ENCODE measurements at places on chromosomes 2 and 18. TPM values are rescaled to one million over a fixed set of nuclear protein-coding genes. Genes with fewer than 3 reads are reported as not detected.
A peak's percentile ranks its signal among the peaks of the same experiment; 100 is the strongest.

DNA sequence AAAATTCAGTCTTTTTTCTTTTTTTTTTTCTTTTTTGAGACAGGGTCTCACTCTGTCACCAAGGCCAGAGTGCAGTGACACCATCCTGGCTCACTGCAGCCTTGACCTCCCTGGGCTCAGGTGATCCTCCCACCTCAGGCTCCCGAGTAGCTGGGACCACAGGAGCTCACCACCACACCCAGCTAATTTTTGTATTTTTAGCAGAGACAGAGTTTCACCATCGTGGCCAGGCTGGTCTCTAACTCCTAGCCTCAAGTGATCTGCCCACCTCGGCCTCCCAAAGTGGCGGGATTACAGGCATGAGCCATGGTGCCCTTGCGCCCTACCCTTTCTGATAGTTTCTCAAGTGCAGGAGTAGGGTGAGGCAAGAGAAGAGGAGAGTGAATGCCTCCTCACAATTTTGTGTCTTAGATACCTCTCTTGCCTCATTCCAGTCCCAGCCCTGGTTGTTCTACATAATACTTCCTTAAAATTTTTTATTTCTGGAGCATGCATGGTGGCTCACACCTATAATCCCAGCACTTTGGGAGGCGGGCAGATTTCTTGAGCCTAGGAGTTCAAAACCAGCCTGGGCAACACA, 68.2 kb upstream of the CAB39 start:
- no peaks in the 10 kb centered on the region for H3K36me3 ChIP-seq
- no peak for DNase-seq
- H3K27me3 ChIP-seq = no peaks in the 10 kb centered on the region
- no peaks in the 10 kb centered on the region for H3K4me1 ChIP-seq
- no peak overlapping the region for H3K27ac ChIP-seq

The PLEKHH2 gene
- 35.3 TPM for total RNA-seq

DNA sequence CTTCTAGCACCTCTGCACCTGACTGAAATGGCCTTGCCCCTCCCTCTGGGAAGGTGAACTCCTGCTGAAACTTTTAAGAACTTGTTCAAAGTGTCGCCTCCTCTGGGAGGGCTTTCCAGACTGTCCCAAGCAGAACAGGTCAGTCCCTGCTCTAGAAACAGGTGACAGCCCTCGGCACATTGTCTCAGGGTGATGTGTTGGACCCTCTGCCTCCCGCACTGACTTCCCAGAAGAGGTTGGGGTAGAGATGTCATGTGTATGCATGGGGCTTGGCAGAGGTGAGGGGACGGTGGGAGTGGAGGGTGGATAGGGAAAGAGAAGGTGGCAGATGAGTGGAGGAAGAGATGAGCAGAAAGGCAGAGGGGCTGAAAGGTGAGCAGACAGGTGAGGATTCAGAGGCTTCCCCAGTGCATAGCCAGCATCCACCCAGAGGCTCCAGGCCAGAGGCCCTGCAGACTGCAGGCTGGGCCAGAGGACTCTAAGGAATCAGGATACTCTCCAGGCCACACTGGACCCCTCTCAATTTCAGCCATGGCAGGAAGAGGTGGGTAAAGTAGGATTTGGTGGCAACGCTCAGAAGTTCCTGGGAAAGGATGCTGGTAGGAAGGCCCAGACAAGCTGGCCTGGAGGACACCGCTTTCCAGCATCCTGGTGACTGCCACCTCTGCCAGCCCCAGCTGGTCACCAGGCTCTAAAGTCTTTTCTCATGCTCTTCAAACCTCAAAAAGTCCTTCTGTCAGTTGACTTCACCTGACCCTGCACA, 24.8 kb upstream of the TNS1 start:
- no peak overlapping the region for H3K27ac ChIP-seq
- no peaks in the 10 kb centered on the region for H3K27me3 ChIP-seq

DNA sequence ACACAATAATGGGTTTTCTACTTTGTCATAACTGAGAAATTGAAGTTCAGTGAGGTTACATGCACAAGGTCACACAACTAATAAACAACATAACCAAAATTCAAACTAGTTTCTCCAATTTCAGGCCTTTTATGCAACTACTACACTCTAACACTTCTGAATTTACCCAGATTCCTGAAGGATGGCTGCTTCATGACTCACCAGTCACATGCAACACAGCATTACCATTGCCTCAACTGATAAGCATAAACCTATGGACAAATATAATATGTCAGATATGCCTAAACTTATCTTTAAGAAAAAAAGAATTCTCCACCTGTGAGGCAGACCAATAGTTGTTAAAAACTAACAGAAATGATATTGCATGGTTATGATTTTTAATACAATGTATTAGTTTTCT, 586.5 kb upstream of the SLC8A1 start:
- no peak overlapping the region for H3K4me3 ChIP-seq
- H3K4me1 ChIP-seq = no peaks in the 10 kb centered on the region
- no peak for DNase-seq
- no peaks in the 10 kb centered on the region for H3K36me3 ChIP-seq
- no peak overlapping the region for H3K27ac ChIP-seq
- H3K27me3 ChIP-seq = no peaks in the 10 kb centered on the region

The SLC16A14 gene
- 0.68 TPM for total RNA-seq

DNA sequence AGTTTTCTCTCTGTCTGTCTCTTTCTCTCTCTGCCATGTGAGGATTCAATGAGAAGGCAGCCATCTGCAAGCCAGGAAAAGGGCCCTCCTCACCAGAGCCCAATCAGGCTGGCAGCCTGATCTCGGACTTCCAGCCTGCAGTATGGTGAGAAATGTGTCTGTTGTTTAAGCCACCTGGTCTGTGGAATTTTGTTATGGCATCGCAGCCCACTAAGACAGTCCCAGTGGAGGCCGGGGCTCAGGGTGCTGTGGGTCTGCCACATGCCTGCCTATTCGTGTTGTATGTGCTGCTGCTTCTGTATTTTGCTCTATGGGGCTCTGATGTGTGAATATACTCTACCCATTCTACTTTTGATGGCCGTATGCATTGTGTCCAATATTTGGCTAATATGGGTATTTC, 139.0 kb upstream of the HS6ST1 start:
- no peak overlapping the region for H3K4me3 ChIP-seq
- no peak overlapping the region for H3K27ac ChIP-seq
- H3K36me3 ChIP-seq = no peaks in the 10 kb centered on the region

The CXCR1 gene
- total RNA-seq = not detected

- H3K4me3 ChIP-seq = no peak overlapping the region
- H3K27ac ChIP-seq = no peak overlapping the region
- DNase-seq = no peak
- no peaks in the 10 kb centered on the region for H3K36me3 ChIP-seq
- H3K4me1 ChIP-seq = peaks cover 28% of the 10 kb centered on the region
Observed at GRCh38 chr2:99727199-99727598, 237.4 kb upstream of the REV1 start.

The IL1F10 gene
- total RNA-seq = not detected

GRCh38 chr2:161020437-161020836, 139.8 kb upstream of the TANK start:
- no peaks in the 10 kb centered on the region for H3K4me1 ChIP-seq
- no peaks in the 10 kb centered on the region for H3K27me3 ChIP-seq

The KATNAL2 gene
- total RNA-seq = 18.8 TPM

The REEP1 gene
- 44.9 TPM for total RNA-seq

DNA sequence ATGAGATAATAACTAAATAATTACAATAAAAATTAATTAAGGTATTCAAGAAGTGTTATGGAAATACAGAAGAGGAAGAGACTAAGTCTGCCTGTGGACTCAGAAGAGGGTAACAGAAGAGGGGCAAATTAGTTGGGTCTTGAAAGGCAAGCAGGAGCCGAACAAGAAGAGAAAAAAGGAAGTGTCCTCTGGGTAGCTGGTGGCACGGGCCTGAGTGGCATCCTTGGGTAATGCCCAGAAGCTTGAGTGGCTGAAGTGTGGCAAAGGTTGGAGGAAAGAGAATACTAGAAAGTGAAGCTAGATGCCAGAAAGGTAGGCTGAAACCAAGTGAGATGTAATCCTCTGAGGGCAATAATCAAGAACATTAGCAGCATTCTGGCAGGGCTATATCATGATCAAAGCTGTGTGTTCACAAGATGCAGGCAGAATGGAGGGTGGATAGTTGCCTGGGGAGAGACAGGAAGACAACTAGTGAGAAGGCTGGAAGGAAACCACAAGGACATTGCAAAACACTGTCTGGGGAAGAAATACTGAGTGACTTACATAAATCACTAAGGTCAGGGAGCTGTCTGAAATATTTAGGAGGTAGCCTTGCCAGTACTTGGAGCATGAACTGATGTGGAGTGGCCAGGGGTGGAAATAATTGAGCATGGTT, 16.2 kb downstream of the DOCK10 start:
- no peak overlapping the region for H3K4me3 ChIP-seq
- H3K27me3 ChIP-seq = no peaks in the 10 kb centered on the region
- no peaks in the 10 kb centered on the region for H3K4me1 ChIP-seq

- peak overlapping the region; percentile 83 for H3K27ac ChIP-seq
- H3K27me3 ChIP-seq = no peaks in the 10 kb centered on the region
- DNase-seq = no peak
- H3K36me3 ChIP-seq = no peaks in the 10 kb centered on the region
Observed at GRCh38 chr2:85889627-85890281, 964 bp upstream of the ST3GAL5 start.

The CCT7 gene
- total RNA-seq = 173 TPM

- no peaks in the 10 kb centered on the region for H3K4me1 ChIP-seq
- peak; percentile 80 for DNase-seq
- no peak overlapping the region for H3K4me3 ChIP-seq
- peak overlapping the region; percentile 39 for H3K27ac ChIP-seq
- H3K27me3 ChIP-seq = no peaks in the 10 kb centered on the region
Observed at GRCh38 chr2:10982931-10983701, 71.4 kb downstream of the KCNF1 start.

The SCN3A gene
- 4.3 TPM for total RNA-seq
